Fibroblast of the conjunctiva (primary cell): ENCODE measurements at places on chromosomes 5 and 9.

- peak; percentile 28 for DNase-seq
These were observed 98.3 kb upstream of the BOD1 start for GRCh38 chr5:173714551-173715428.

DNA sequence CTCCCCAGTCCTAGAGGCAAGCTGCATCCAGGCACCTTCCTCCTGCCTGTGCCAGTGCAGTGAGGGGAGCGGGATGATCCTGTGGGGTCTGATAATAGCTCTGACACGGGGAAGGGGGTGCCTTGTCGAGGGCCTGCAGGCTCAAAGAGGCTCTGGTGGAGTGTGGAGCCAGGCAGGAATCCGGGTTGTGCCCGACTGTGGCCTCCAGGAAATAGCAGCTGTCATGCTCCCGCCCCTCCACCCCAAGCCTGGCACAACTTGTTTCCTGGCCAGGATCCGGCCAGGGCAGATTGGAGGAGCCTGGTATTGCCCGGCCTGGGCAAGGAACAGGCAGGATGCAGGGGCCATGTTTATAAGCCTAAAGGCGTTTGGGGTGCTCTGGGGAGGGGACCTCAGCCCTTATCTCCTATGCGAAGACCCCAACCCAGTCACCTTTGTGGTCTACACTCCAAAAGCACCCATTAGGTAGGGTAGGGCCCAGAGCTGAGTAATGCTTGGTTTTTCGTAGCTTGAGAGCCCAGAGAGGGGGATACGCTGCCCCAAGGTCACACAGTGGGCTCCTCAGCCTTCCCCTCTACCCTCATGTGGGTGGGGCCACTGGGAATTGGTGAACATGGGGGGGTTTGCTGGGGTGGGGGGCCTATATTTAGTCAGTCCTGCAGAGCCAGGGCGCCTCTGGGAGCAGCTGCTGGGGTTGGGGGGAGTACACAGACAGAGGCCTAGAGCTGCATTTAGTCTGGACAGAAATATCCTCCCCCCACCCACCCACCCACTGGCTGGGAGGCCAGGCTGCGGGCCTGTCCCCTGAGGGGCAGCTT, 12.2 kb downstream of the CXXC5 start:
- DNase-seq, result no peak

- no peak for DNase-seq
These were observed 261.8 kb downstream of the GAS1 start for GRCh38 chr9:86685556-86685955.

GRCh38 chr5:178080618-178081410, 32.5 kb upstream of the N4BP3 start:
- no peak for DNase-seq

DNA sequence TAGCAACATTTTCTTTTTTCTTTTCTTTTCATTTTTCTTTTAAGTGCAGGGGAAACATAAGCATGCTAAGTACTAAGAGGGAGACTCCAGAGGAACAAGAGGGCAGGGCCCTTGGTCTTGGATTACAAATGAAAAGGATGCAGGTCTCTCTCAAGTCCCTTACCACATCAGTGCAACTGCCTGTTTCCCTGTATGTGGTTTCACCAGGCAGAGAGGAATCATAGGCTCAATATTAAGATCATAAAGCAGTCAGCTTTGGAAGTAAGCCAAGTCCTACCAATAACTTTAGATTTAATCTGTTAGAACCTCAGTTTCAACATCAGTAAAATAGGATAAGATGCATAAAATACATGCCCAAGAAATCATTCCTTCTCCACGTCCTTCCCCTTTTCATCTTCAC, 422.7 kb upstream of the PAPPA start:
- no peak for DNase-seq
